ENCODE measurements at places on chromosomes 16 and 17.

- DNase-seq: no peak
Measured at GRCh38 chr16:65751622-65752521, 614.6 kb upstream of the CDH5 start.

DNA sequence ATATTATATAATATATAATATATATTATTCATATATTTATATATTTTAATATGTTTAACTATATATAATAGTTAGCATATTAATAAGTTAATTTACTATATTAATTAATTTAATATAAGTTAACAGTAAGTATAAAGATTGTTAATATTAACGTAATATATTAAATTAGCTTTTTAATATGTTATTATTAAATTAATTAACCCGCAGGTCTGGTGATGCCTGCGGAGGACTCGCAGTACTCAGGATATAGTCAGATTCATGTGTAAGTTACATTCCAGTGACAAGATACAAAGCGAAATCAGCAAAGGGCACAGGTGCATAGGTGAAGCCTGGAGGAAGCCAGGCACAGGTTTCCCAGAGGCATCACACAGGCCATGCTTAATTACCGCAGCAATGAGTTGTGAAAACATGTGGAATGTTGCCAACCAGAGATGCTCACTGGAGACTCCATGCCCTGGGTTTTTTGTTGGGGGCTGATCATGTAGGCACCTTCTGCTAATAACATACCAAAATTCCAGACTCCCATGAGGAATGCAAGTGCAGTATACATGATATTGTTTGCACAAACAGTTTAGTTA lies 130.4 kb upstream of the MPHOSPH6 start:
- DNase-seq: no peak

GRCh38 chr16:81505011-81505661 lies 60.5 kb downstream of the CMIP start:
- no peak for DNase-seq

DNA sequence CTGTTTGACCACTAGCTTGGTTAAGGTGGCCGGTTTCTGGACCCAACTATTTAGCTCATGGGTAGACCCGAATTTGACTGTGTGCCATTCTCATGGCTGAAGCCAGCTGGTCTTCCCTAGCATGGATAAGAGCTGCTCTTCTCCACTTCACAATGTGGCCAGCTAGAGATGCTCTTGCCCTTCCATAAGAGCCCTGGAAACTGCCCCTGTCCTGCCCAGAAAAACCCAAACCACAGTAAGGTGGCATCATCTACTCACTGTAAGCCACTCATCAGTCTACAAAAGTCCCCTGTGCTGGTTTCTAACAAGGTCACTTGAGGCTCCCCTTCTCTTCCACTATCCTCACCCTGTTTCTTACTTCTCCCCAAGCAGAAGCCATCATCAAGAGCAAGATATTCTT lies 165.1 kb downstream of the HS3ST2 start:
- no peak for DNase-seq

DNA sequence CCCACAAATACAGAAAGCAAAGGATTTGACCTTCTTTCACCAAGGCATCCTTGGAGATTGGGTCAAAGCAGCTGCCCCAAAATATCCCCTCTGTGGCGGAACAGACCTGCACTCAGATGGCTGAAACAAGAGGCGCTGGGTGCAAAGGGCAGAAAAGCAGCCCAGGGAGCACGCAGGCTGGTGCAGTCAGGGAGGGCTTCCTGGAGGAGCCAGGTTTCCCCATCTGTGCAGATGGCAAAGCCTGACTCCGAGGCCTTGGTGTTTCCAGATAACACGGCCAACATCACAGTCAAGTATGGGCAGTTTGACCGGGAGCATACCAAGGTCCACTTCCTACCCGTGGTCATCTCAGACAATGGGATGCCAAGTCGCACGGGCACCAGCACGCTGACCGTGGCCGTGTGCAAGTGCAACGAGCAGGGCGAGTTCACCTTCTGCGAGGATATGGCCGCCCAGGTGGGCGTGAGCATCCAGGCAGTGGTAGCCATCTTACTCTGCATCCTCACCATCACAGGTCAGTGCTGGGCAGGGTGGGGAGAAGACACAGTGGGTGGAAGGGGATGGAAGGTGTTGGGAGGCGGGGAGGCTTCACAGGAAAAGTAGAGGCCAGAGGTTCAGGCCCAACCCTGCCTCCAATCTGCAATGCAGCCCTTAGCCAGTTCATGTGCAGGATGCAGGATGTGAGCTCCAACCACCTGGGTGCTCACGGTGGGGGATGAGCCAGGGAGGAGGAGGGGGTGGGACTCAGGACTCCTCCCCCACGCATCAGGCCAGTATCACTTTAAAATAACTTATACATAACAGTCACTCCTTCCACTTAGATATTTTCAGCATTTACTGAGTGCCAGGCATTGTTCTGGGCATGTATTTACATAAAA lies 26.4 kb upstream of the BEAN1 start:
- DNase-seq: no peak
